ENCODE measurements at places on chromosomes 7 and 10. TPM values are rescaled to one million over a fixed set of nuclear protein-coding genes. Genes with fewer than 3 reads are reported as not detected.
A peak's percentile ranks its signal among the peaks of the same experiment; 100 is the strongest.

The CALML3 gene
- total RNA-seq: not detected

The HILPDA gene
- total RNA-seq: 48.8 TPM

GRCh38 chr10:117457932-117458331 lies 82.7 kb upstream of the PDZD8 start:
- no peak overlapping the region for H3K4me3 ChIP-seq
- H3K27ac ChIP-seq: no peak overlapping the region
- no peak for DNase-seq
- H3K27me3 ChIP-seq: peaks cover 12% of the 10 kb centered on the region
- H3K36me3 ChIP-seq: no peaks in the 10 kb centered on the region
- no peaks in the 10 kb centered on the region for H3K4me1 ChIP-seq

GRCh38 chr10:108684431-108684830 lies 1238.9 kb downstream of the XPNPEP1 start:
- H3K4me1 ChIP-seq: no peaks in the 10 kb centered on the region
- no peak overlapping the region for H3K27ac ChIP-seq
- DNase-seq: no peak
- no peaks in the 10 kb centered on the region for H3K36me3 ChIP-seq

DNA sequence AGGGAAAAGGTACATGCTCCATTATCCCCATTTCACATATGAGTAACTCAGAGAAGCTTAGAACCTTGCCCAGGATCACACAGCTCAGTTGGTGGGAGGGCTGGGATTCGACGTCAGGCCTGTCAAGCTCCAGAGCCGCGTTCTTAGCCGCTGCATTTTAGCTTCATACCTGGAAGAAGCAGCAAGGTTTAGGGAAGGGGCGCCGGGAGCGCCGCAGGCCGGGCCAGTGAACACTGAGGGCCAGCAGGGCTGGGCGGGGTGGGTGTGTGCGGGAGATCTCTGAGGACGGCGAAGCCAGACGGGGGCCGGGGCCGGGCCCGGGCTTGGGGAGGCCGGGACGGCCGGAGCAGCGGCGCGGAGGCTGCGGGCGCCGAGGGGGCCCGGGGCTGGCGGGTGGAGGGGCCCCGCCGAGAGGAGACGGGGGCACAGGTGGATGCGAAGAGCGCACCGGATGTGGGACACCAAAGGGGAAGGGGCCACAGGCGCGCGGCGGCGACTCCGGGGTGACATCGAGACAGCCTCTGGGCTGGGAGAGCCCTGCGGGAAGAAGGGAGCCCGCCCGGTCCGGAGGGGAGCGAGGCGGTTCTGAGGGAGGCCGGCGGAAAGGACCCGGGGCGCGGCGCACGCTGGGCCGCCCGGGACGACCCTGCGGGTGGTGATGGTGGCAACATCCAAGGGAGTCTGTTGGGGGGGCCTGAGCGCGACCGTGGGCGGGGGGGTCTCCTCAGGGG lies 498 bp downstream of the NDST2 start:
- peak; percentile 68 for DNase-seq
- peaks cover 40% of the 10 kb centered on the region for H3K36me3 ChIP-seq
- H3K27ac ChIP-seq: peak overlapping the region; percentile 95
- peaks cover 41% of the 10 kb centered on the region for H3K4me1 ChIP-seq
- no peaks in the 10 kb centered on the region for H3K27me3 ChIP-seq
